Right lobe of liver (tissue), 6 donors: ENCODE measurements at places on chromosomes 1 and 21. TPM values are rescaled to one million over a fixed set of nuclear protein-coding genes. Genes with fewer than 3 reads are reported as not detected.
A peak's percentile ranks its signal among the peaks of the same experiment; 100 is the strongest.

- no peaks in the 10 kb centered on the region for H3K27me3 ChIP-seq
- H3K4me3 ChIP-seq, result no peak overlapping the region
- H3K27ac ChIP-seq, result no peak overlapping the region
- DNase-seq, result no peak
- H3K36me3 ChIP-seq, result no peaks in the 10 kb centered on the region
- peaks cover 16% of the 10 kb centered on the region for H3K4me1 ChIP-seq
Measured at GRCh38 chr1:23397908-23398307, 26.6 kb downstream of the TCEA3 start.

- H3K4me3 ChIP-seq, result no peak overlapping the region
- no peaks in the 10 kb centered on the region for H3K4me1 ChIP-seq
- no peak for DNase-seq
- no peaks in the 10 kb centered on the region for H3K27me3 ChIP-seq
- no peak overlapping the region for H3K27ac ChIP-seq
Measured at GRCh38 chr1:109845658-109846057, 65.0 kb upstream of the CSF1 start.

GRCh38 chr1:15680561-15681348 is 3.4 kb upstream of the PLEKHM2 start:
- DNase-seq, result no peak
- H3K4me1 ChIP-seq, result no peaks in the 10 kb centered on the region
- no peaks in the 10 kb centered on the region for H3K36me3 ChIP-seq

DNA sequence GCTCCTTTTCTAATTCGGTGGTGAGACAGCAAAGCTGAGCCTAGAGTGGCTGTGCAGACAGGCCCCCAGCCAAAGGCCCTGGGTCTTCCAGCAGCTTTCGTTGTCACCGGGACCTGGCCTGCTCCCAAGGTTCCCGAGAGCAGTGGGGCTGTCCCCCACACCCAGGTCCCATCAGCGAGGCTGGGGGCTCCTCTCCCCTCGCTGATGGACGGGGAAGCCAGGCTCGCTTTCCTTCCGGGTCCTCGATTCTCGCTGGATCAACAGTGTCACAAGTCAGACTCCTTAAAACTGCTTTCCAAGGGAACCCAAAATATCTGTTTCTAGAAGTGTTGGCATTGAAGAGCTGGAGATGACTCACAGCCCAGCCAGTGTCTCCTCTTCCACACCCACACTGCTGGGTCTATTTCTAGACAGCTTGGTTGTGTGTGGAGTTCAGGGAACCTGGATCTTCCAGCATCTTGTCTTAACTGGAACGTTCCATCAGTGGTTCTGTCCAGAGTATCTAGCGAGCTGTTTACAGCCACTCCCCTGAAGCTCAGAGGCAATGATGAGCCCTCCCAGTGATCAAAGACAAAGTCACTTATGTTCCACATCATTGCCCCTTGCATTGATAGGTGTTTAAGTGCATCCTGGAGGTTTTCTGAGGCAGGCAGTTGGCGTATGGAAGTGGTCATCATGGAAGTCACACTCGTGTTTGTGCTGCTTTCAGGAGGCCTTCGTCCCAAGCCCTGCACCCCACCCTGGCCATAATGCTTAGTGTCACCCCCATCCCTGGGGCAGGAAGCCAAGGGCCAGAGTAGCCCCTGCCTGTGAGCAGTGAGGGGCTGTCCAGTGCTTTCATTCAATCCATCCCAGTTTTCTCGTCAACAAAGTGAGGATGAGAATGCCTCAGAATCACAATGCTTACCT is 35.2 kb downstream of the RRP1 start:
- H3K36me3 ChIP-seq, result no peaks in the 10 kb centered on the region
- no peaks in the 10 kb centered on the region for H3K27me3 ChIP-seq
- no peak overlapping the region for H3K27ac ChIP-seq
- DNase-seq, result peak; percentile 37

- no peaks in the 10 kb centered on the region for H3K36me3 ChIP-seq
- no peak for DNase-seq
- no peak overlapping the region for H3K27ac ChIP-seq
- no peak overlapping the region for H3K4me3 ChIP-seq
- H3K27me3 ChIP-seq, result no peaks in the 10 kb centered on the region
Measured at GRCh38 chr1:184300446-184300845, 86.4 kb upstream of the C1orf21 start.

DNA sequence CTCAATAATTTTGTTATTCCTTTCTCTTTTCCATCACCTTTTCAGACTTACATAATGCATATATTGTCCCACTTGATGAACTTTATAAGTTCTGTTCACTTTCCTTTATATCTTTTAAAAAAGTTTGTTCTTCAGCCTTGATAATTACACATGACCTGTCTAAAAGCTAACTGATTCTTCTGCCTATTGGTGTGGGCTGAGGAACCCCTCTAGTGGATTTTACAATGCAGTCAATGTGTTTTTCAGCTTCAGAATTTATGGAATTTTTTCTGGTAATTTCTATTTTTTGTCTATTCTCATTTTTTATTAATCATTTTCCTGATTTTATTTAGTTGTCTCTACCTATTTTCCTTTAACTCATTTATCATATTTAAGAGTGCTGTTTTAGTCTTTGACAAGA is 7.5 kb downstream of the MNDA start:
- H3K4me1 ChIP-seq, result no peaks in the 10 kb centered on the region
- no peak for DNase-seq
- H3K27me3 ChIP-seq, result no peaks in the 10 kb centered on the region
- no peak overlapping the region for H3K4me3 ChIP-seq
- H3K36me3 ChIP-seq, result no peaks in the 10 kb centered on the region

- no peaks in the 10 kb centered on the region for H3K36me3 ChIP-seq
- DNase-seq, result no peak
- no peaks in the 10 kb centered on the region for H3K4me1 ChIP-seq
- no peaks in the 10 kb centered on the region for H3K27me3 ChIP-seq
- no peak overlapping the region for H3K27ac ChIP-seq
- no peak overlapping the region for H3K4me3 ChIP-seq
Measured at GRCh38 chr21:34166468-34166867, 93.1 kb downstream of the MRPS6 start.

Gene FCMR
- 1.4 TPM for total RNA-seq

DNA sequence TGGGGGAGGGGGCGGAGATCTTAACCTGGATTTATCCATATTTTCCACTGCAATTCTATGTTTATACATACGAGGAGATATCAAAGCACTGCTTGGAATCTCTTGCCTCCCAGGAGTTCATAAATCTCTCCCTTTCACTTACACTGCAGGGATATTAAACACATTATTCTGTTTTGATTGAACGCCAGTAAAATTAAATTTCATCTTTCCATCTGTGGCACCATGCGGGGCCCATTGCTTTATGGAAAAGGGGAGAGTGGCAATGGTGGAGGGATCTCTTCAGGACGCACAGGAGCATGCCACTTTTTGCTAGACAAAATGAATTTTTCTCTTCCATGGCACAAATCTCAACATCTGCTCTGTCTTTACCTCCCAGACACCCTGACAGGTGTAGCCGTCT is 648.0 kb upstream of the PLXNA2 start:
- H3K27me3 ChIP-seq, result no peaks in the 10 kb centered on the region
- no peak overlapping the region for H3K4me3 ChIP-seq
- DNase-seq, result no peak

DNA sequence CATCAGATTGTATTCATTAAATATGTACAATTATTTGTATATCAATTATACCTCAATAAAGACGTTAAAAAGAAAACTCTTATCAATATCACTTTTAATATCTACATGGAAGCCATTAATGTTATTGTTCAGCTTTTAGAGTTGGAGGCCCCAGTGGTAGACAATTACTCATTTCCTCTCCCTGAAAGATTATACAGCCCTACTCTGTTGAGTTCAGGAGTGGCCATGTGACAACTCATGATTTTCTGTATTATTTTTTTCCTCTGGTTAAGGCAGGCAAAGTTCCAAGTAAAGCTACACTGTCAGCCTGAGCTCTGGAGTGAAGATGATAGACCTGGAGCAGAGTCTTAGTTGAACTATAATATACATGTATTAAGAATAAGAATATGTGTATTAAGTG is 247.9 kb upstream of the B3GALT2 start:
- no peak overlapping the region for H3K27ac ChIP-seq
- H3K27me3 ChIP-seq, result no peaks in the 10 kb centered on the region
- no peaks in the 10 kb centered on the region for H3K36me3 ChIP-seq
- no peak overlapping the region for H3K4me3 ChIP-seq

DNA sequence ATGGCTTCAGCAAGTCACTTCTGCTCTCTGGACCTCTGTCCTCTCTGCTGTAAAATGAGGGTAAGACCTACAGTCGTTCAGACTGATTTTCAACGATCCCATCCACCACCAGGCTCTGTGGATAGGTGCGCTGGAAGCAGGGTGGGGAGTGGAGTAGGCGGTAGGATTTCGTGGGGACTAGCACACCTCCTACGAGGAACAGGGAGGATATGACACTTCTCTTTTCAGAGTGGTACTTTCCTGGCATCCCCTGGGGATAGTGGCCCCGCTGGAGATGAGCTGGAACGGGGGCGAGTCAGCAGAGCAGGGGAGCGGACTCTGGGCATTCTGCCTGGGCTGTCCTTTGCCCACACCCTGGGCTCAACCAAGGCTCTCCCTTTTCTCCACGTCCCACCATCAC is 17.7 kb downstream of the ETNK2 start:
- no peak overlapping the region for H3K27ac ChIP-seq
- H3K4me1 ChIP-seq, result no peaks in the 10 kb centered on the region
- peaks cover 45% of the 10 kb centered on the region for H3K36me3 ChIP-seq

GRCh38 chr1:7350804-7351203 is 420.3 kb upstream of the VAMP3 start:
- no peaks in the 10 kb centered on the region for H3K27me3 ChIP-seq
- no peak overlapping the region for H3K27ac ChIP-seq
- no peak for DNase-seq
- H3K36me3 ChIP-seq, result no peaks in the 10 kb centered on the region
- H3K4me3 ChIP-seq, result no peak overlapping the region
- H3K4me1 ChIP-seq, result peaks cover 10% of the 10 kb centered on the region

DNA sequence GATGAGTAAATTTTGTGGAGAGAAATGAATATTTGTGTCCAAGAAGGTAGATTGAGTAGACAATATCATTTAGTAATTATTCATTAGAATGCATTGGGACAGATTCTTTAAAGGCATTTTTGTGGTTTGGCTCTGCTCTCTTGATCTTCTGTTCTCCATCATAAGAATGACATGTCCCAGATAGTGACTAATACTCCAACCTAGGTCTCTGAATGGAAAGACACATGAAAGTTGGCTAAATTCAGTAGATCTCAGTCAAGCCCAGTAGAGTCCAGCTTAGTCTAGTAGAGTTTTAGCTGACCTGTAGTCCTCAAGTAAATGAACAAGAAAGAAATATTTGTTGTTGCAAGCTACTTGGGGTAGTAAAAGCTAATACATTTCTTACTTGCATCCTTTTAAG is 61.8 kb upstream of the DNAH14 start:
- H3K4me3 ChIP-seq, result no peak overlapping the region

GRCh38 chr1:21129407-21129806 is 47.3 kb downstream of the EIF4G3 start:
- DNase-seq, result no peak
- no peaks in the 10 kb centered on the region for H3K36me3 ChIP-seq
- H3K27me3 ChIP-seq, result no peaks in the 10 kb centered on the region

DNA sequence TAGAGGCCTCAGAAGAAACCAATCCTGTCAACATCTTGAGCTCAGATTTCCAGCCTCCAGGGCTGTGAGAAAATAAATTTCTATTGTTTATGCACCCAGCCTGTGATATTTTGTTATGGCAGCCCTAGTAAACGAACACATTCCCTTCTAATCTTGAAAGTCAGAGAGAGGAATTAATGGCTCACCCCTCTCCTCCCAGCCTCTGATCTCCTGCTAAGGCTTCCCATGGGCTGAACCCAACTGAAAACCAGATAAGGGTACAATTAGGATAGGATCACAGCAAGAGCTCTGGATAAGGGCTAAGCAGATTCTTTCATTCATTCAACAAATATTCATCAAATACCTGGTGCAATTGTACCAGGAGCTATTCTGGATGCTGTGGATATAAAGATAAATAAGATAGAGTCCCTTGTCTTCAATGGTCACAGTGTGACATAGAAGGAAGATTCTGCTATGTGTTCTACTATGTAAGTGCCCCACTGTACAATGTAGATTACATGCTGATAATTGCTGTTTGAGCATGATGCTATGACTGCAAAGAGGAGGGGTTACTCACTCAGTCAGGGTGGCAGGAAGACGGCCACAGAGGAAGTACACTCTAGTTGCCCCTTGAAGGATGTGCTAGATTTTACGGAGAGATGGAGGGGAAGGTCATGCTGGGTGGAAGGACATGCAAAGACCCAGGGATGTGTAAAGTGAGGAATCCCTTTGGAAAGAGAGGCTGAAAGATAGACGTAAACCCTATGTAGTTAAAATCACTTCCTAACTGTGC is 203.3 kb upstream of the JUN start:
- no peaks in the 10 kb centered on the region for H3K27me3 ChIP-seq
- peaks cover 15% of the 10 kb centered on the region for H3K4me1 ChIP-seq
- H3K4me3 ChIP-seq, result no peak overlapping the region
- H3K27ac ChIP-seq, result no peak overlapping the region
- DNase-seq, result no peak

Gene IGFN1
- total RNA-seq, result 0.18 TPM

DNA sequence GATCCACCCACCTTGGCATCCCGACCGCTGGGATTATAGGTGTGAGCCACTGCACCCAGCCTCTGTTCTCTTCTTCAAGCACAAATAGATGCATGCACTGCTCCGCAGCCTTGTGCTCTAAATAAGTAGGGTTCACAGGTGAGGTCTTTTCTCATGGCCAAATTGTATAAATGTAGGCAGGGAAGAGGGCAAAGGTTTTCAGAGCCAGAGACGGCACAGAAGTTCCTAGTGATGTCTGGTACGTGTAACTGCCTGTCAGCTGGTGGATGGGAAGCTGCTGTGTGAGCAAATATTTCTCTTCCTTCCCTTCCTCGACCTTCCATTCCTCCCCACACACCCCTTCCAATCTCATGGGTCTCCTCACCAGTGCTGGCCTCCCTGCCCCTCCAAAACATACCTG is 70.8 kb upstream of the FAM20B start:
- H3K27ac ChIP-seq, result no peak overlapping the region
- H3K4me3 ChIP-seq, result no peak overlapping the region
- H3K4me1 ChIP-seq, result no peaks in the 10 kb centered on the region
- no peaks in the 10 kb centered on the region for H3K27me3 ChIP-seq
- no peak for DNase-seq

Gene CCT8
- 58.5 TPM for total RNA-seq

Gene RASAL2
- 3.6 TPM for total RNA-seq

- no peaks in the 10 kb centered on the region for H3K36me3 ChIP-seq
- H3K27ac ChIP-seq, result no peak overlapping the region
- no peak for DNase-seq
Measured at GRCh38 chr1:48661726-48662463, 114.8 kb downstream of the BEND5 start.

DNA sequence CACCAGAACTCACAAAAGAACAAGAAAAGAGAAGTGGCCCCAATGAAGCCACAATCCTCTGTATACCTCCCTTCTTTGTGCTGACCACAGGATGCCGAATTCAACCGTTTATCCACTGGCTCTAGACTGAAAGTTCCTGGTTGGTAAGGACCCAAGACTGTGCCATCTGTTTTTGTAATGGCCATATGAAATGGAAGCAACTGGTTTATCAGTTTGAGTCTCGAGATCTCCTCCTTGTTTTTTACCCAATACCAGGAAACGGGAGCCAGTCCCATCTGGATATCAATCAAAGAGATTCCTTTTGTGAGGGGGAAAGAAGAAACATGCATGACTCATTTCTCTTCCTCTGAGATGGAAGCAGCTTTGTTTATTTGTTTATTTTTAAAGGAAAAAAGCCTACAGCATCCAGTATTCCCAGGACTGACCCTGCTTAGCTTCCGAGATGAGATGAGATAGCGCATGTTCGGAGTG is 32.4 kb upstream of the ZNF124 start:
- H3K27me3 ChIP-seq, result no peaks in the 10 kb centered on the region
- DNase-seq, result no peak
- no peak overlapping the region for H3K4me3 ChIP-seq

Gene CACNA1S
- total RNA-seq, result not detected

GRCh38 chr1:180928331-180929230 is 15.9 kb downstream of the KIAA1614 start:
- H3K4me3 ChIP-seq, result no peak overlapping the region
- H3K4me1 ChIP-seq, result no peaks in the 10 kb centered on the region
- no peak overlapping the region for H3K27ac ChIP-seq
- no peak for DNase-seq
